ENCODE measurements at places on chromosomes 6 and 20.

GRCh38 chr6:73943411-73943810, 247.4 kb downstream of the CD109 start:
- DNase-seq = no peak

GRCh38 chr20:63891061-63892002, 3.6 kb upstream of the DNAJC5 start:
- DNase-seq = no peak

DNA sequence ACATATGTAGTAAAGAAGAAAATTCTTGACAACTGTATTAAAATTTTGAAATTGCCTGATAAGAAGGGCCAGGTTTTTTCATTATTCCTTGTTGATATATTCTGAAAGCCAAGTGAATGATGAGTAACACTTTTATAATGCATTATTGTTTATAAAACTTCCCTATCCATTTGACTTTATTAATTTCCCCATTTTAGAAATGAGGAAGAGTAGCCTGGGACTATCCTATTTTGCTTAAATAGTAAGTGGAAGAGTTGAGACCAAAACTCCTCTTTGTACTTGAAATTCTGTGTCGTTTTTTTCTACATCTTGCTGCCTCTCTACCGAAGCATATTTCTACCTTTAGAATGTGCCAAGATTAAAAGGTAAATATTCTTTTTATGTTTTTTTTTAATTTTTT, 39.7 kb downstream of the TRMT11 start:
- no peak for DNase-seq

- peak; percentile 33 for DNase-seq
These were observed 9.3 kb downstream of the HLA-DOA start for GRCh38 chr6:33000055-33000454.

DNA sequence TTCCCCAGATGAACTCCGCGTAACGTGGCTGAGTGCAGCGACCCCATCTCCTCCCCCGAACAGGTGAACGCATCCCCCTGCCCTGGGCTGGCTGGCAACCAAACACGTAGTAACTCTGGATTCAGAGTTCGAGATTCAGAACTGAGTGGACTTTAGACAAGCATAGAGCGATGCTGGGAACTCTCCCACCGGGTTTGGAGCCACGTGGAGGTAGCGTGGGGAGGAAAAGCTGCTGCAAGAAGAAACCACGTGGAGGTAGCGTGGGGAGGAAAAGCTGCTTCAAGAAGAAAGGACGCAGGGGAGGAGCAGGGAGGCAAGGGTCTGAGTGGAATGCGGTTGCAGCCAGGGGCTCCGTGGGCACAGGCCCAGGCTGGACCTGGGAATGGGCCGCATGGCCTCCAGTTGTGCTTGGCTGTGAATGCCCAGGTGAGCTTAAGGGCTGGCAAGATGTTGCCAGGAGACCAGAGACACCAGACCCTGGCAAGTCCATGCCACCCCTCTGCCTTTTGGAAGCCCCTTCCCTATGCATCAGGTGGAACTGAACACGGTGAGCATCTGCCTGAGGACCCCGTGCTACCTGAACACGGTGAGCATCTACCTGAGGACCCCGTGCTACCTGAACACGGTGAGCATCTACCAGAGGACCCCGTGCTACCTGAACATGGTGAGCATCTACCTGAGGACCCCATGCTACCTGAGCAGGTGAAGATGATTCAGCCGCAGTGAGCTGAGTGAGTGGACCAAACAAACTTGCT, 118.0 kb upstream of the FRMD1 start:
- no peak for DNase-seq

DNA sequence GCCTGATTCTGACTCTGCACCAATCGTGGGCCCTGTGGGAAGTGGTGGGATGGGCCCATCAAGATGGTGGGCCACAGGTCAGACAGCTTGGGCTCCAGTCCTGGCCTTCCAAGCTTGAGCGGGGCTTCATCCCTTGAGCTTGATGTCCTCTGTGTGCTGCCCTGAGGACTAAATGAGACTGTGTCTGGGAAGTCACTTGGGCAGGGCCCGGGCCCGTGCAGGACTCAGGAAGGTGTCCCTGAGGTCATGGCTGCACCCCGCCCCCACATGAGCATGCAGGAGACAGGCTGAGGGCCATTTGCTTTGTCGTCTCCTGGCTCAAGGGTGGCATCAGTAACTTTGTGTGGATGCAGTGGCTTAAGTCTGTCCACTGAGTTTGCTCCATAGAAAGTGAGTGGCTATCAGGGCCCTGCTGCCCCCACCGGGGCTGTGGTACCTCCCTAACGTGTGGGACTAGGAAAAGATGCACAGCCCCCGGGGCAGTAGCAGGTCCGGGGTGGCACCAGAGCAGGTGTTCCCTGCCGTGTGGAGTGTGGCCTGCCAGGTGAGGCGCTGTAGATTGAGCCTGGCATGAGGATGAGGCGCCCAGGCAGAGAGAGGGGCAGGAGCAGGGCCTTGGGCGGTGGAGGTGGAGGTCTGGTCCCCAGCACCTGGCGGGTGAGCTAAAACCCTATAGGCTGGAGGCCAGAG, 298.6 kb downstream of the TAF4 start:
- no peak for DNase-seq

GRCh38 chr6:27562027-27562410, 89.1 kb upstream of the ZNF184 start:
- DNase-seq = no peak

- no peak for DNase-seq
These were observed 572.9 kb upstream of the NOX3 start for GRCh38 chr6:156028335-156029131.

GRCh38 chr6:98136333-98136732, 698.0 kb upstream of the POU3F2 start:
- no peak for DNase-seq

- no peak for DNase-seq
These were observed 12.4 kb upstream of the NPBWR2 start for GRCh38 chr20:64119681-64120341.

GRCh38 chr20:17562804-17563305, 7.0 kb upstream of the DSTN start:
- DNase-seq = no peak

- no peak for DNase-seq
These were observed 125.4 kb downstream of the OPRM1 start for GRCh38 chr6:154164397-154164796.

DNA sequence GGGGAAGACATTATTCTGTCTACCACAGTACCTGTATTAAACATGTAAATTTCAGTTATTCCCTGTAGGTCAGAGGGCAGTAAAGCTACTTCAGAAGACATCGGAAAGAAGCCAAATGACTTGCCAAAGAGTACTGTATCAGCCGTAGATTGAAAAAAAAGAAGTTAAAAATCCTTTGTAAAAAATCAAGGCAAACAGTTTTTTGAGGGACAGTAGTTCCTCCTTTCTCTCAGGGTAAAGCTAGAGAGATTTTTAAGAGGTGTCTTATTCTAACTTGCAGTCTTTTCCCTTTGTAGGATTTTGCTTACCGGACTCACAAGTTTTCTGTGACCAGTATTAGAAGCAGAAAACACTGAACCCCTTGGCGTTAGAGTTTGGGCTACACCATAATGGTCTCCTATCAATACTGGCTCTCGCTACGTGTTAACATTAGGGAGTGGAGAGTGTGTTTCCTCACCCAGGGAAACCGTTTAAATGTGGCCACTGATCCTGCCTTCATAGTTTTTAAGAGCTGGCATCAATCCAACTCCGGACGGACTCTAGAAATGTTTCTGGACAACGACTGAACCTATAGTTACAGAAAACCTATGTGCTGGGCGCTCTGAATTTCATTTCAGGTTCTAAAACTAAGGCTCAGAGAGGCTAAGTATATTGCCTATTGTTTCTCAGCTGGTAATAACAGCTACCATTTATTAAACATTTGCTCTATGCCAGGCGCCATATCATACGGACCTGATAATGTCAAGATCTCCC, 1.3 kb upstream of the ASXL1 start:
- no peak for DNase-seq

DNA sequence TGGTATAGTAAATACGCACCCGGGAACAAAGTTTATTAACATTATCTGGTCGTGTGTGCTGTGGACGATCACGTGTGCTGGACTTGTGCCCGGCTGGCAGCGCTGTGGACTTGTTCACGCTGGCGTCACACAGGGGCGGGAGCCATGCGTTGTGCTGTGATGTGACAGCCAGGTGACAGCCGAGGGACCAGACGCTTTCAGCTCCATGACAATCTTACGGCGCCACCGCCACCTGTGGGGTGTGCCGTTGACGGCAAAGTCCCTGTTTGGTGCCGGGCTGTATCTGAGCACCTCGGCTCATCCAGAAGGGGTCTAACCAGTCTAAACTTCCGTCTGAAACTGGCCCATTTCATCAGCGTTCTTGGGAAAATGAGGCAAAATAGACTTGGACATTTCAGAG, 25.2 kb downstream of the DLL1 start:
- no peak for DNase-seq

GRCh38 chr6:47157653-47158219, 115.6 kb upstream of the ADGRF1 start:
- DNase-seq = no peak

- DNase-seq = no peak
These were observed 1071.8 kb upstream of the CITED2 start for GRCh38 chr6:140446241-140446640.

GRCh38 chr6:28586962-28587745, 61.5 kb downstream of the GPX5 start:
- DNase-seq = peak; percentile 45

DNA sequence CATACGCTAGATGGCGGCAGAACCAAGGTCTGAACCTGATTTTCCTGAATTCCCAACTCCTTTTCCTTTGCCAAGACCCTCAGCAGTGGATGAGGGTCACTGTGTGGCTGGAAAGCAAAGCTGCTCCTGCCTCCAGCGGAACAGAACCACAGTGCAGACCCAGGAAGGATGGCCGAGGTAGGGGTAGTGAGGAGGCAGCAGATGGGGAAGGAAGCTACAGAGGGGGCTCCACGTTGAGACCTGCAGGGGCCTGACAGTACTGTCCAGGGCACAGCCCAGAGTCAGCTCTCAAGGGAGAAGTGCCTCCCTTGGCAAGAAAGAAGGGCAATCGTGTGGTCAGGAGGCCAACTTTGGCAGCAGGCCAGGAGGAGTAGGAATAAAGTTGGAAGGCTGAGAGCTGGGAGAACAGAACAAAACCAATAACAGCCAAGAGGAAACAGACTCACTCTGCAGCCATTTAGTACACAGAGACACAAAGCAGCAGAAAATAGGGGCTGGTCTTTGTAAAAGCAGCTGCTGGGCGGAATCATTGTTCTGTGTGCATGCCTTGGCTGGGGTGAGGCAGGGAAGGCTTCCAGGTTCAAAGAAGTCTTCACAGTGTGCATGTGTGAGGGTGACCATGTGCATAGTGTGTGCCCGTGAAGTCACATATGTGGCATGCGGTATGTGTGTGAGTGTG, 3.1 kb downstream of the GABRR2 start:
- no peak for DNase-seq

- no peak for DNase-seq
These were observed 94.3 kb upstream of the BEND3 start for GRCh38 chr6:107209406-107210305.

- no peak for DNase-seq
These were observed 39.2 kb upstream of the HDDC2 start for GRCh38 chr6:125340991-125341390.

- DNase-seq = no peak
These were observed 468.8 kb downstream of the EPM2A start for GRCh38 chr6:145266432-145267075.

- DNase-seq = no peak
These were observed 275.7 kb downstream of the SOX4 start for GRCh38 chr6:21869085-21869771.

GRCh38 chr6:85685713-85686112, 43.0 kb upstream of the SYNCRIP start:
- DNase-seq = no peak
